ENCODE measurements at places on chromosomes 13 and 19.

DNA sequence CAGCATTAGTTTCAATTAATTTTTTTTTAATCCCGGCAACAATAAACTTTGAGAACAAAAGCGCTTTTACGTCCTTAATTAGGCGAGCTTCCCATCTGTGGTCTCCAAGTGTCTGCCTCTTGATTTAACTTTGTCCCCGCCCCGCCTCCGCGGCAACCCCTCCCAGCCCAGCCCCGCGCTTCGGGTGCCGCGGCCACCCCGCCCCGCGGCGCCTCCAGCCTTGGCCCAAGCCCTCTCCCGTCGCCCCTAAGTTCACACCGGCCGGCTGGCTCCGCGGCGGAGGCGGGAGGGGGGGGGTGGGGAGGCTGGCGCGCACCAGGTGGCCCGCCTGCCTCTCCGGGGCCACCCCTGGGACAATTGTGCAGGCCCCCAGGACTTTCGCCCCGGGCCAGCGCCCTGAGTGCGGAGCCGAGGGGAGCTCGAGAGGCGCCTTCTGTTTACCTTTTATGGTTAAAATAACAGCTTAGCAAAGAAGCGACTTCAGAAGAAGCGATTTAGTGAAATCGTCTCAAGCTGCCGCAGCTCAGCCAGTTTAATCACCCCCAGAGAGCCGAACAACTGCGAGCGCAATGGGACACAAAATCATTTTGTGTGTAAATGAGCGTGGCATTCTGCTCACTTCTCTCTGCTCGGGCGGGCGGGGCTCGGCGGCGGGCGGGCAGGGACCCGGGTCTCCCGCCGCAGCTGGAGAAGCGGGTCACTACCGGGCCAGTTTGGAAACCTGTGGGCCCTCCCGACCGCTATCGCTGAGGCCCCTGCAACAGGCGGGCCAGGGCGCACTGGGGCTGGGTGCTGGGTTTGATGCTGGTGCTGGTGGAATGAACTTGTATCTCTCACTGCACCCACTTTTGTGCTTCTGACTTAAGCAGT is 1.4 kb downstream of the KCTD15 start:
- peak; percentile 59 for DNase-seq

DNA sequence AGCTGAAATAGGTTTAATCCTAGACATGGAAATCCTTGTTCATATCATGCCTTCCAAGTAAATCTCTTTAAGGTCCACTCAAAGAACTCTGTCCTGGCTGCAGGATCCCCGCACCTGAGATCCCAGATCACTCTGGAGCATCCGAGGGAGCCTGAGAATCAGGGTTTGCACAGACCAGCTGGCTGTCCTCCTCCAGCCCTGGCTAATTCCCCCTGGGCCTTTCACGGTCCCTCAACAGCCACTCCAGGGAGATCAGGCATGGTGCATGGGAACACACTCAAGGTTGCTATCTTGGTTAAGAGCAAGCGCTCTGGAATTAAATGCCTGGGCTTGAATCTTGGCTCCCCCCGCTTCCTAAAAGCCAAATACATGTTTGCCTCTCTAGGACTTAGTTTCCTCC is 130.8 kb downstream of the IRS2 start:
- DNase-seq = no peak

DNA sequence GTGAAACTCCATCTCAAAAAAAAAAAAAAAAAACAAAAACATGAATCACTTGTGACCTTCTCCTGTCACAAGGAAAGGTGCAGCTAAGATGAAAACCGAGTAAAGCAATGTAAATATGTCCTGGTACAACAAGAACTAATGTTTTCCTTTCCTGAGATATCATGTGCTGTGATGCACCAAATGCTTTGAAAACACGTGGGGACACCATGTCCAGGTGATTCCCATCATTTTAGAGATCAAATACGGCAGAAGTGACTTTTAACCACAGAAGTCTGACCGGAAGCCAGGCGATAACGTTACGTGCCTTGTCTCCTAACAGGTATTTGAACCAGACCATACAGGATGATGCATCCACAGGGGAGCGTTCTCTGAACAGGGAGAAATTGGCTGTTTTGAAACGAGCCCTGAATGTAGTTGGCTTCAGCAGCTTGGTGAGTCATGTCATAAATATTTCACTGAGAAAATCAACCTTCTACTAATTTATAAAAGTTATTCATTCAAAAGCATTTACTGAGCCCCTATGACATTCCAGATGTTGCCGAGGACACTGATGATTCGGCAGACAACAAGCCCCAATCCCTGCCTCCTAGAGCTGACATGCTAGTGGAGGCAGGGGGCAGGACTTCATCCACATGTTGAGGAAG is 328.1 kb downstream of the MYO16 start:
- DNase-seq = peak; percentile 92

GRCh38 chr13:106286811-106287210 is 248.7 kb downstream of the EFNB2 start:
- no peak for DNase-seq

- peak; percentile 60 for DNase-seq
Observed at GRCh38 chr13:33644581-33645543, 173.1 kb upstream of the RFC3 start.

- DNase-seq = no peak
Observed at GRCh38 chr19:14449321-14449720, 16.2 kb downstream of the PKN1 start.

Data from fibroblast of upper back skin (primary cell).